Stimulated activated CD4-positive, alpha-beta T cell treated with anti-CD3 and anti-CD28 coated beads, Interleukin-2, amount 100 ng/mL, for 24 hours (primary cell): ENCODE measurements at places on chromosomes 7 and 10.

- DNase-seq: no peak
Measured at GRCh38 chr10:79933961-79934360, 14.9 kb downstream of the SFTPD start.

DNA sequence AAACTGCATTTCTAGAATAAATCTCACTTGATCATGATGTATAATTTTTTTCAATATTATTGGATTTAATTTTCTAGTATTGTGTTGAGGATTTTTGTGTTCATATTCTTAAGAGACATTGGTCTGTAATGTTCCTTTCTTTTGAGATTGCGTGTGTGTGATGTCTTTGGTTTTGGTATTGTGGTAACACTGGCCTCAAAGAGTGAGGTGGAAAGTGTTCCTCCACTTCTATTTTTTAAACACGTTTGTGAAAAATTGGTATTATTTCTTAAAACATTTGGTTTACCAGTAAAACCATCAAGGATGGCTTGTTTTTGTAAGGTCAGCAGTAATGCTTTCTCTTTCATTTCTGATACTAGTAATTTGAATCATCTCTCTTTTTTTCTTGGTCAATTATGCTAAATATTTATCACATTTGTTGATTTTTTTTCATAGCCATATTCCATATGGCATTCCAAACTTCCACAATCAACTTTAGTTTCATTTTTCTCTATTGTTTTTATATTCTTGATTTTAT is 290.2 kb upstream of the CDC14C start:
- DNase-seq: no peak

DNA sequence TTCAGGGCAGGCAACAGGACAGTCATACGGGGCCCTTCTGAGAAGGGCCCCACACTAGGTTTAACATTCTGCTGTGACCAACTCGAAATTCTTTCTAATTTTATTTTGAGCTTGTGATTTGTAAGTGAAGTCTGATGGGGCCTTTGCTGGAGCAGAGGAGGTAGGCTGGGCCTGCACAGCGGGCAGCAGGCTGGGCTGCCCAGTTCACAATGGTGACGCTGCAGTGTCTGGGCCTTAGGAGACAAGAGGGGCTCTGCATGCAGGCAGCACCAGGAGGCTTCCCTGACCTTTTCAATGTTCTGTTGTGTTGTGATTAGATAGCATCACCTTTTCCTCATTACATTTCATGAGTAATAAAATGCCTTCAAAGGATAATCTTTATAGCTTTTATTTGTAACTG is 175.1 kb downstream of the CXCL12 start:
- DNase-seq: no peak

GRCh38 chr7:81484261-81484660 is 285.6 kb downstream of the HGF start:
- DNase-seq: no peak

DNA sequence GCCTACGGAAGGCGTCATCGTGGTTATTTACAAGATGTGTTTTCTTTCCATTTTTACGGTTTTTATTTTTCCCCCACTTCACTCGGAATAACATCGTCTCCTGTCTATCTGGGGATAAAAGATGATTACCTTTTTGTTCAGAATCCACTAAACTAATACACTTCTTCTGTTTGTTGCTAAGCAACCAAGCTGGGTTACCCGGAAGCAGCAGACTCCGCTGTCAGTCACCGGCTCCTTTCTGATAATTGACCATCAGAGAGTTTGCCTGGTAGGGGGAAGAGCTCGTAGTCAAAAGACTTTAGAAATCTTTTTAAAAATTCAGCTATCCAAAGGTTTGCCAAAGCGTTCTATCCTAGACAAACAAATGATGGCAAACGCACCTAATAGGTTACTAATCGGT is 75.0 kb upstream of the SFMBT2 start:
- DNase-seq: no peak

DNA sequence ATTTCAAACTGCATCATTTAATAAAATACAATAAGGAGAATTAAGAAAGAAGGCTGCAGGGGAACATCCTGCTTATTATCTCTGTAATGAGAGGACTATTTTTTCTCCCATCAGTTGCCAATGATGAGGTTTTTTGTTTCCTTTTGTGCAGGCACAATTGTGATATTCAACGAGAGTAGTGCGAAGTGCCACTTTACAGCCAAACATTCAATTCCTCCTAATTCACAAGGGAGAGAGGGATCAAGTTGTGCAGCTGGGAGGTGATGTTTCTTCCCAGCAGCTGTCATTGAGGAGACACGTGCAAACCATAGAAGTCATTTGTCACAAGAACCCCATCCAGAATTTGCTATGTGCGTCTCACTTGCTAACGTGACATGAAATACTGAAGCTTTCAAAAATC is 81.6 kb upstream of the ICA1 start:
- DNase-seq: no peak

DNA sequence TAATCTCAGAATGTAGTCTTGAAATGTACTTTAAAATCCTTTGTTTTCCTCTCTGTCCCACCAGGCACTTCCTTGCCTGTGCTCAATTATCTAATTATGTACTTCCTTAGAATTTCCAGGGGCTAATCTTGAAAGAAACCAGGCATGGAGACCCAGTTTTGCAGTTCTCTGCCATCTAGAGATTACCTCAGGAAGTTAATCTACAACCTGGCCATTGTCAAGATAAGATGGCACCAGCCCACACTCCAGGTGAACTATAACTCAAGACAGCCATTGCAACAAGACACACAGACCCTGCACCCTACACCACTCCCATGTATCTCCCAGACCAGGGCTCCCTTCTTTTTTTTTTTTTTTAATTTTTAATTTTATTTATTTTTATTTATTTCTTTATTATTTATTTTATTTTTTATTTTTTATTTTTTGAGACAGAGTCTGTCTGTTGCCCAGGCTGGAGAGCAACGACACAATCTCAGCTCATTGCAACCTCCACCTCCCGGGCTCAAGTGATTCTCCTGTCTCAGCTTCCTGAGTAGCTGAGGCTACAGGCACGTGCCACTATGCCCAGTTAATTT is 85.9 kb upstream of the TRIM24 start:
- DNase-seq: no peak

DNA sequence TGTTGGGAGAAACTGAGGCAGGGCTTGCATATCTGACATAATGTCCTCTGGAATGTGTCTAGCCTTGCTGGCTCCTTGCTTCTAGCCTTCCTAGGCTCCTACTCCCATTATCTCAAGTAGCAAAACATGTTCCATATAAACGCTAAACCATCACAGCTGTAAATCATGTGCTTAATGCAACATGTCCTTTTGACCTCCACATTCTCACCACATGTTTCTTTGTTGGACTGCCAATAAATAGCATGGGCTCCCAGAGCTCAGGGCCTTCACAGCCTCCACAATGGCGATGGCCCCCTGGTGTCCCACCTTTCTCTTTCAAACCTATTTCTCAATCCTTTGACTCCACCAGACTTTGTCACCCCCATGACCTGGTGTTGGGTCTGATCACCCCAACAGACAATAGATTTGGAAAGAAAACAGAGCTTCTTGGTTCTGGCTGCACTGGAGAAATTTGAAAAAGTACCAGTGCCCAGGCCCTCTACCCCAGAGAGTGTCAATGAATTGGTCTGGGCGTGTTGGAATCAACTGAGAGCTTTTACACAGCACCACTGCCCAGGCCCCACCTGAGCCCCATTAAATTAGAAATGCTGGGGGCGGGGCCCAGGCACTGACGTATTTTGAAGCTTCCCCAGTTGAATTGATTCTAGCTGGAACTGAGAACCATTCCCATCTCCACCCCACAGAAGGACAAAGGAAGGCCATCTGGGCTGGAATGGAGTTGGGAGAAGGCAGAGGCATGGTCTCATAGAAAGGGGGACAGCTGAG is 41.3 kb upstream of the GGCT start:
- DNase-seq: no peak

GRCh38 chr7:137006293-137006692 is 137.8 kb downstream of the CHRM2 start:
- DNase-seq: no peak

DNA sequence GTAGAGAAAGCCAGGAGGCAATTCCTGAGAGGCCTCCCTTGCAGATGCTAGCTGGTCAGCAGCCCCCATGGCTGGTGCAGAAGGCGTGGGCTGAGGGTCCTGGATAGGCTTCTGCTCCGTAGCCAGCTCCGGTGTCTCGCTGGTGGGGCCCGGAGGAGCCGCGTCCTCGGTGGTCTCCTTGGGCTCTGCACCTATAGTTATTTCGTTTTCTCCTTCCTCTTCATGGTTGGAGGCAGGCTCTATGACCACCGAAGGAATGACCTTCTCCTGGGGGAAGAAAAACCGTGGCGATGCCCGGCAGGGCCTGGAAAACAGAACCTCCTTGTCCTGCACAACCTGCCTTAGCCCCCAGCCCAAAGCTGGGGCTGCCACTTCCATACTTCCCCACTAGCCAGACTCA is 118.3 kb upstream of the TARP start:
- no peak for DNase-seq

DNA sequence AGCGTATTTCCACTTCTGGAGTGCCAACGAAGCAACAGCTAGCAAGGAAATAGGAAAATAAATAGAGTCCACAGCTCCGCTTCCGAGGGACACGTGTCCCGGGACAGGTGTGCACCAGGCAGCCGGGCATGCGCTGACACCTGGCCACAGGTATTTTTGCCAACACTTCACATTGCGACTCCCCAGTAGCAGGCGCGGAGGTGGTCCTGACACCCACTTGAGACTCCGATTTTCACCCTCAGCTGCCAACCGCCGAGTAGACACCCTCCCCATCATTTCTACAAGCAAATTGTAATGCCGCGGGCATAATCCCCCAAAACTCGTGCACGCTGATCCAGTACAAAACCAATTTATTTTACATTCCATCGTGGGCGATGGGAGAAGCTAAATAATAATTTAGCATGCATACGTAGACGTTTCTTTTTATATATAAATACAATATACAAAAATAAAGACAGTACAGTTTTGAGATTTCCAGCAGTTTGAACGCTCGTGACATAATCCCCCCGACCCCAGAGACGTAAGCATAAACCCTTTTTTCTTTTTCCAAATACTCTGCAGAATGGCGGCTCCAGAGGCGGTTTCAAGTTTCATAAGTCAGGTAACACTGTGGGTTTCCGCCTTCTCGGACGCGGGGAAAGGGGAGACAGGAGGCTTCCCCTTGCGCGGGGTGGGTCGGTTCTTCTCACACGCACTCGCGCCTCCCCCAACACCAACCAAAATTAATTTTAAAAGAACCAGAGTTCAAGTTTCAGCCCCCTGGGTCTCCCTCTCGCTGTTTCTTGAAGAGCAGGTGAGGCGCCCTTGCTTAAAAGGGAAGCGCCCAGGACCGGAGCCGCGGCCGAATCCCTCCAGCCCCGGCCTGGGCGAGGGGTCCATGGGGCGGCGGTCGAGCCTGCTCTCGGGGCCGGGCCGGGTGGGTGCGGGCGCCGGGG is 5.7 kb downstream of the MNX1 start:
- no peak for DNase-seq

DNA sequence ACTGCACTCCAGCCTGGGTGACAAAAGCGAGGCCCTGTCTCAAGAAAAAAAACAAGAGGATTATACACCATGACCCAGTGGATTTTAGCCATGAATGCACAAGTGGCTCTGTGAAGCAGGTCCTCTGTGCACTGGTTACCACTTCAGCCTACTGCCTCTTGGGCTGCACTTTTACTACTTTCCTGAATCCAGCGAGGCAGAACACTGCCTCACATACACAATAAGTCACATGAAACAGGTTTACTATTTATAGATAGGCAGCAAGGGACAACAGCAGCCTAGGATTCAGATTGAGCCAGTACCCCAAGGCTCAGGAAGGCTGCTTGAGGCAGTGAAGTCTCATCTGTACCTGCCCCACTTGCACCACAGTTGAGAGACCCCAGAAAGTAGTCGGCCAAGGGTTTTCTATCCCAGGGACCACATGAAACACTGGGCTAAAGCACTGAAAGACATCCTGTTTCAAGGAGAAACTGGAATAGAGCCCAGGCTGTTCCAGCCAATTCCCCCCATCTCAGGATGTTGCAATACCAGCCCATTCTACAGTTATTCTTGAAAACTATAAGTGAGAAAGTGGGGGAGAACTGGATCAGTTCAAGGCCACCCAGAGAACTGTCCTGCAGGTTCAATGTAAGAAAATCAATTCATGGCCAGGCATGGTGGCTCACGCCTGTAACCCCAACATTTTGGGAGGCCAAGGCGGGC is 10.3 kb upstream of the OGDH start:
- no peak for DNase-seq

GRCh38 chr7:126305671-126306070 is 947.1 kb downstream of the GRM8 start:
- no peak for DNase-seq

DNA sequence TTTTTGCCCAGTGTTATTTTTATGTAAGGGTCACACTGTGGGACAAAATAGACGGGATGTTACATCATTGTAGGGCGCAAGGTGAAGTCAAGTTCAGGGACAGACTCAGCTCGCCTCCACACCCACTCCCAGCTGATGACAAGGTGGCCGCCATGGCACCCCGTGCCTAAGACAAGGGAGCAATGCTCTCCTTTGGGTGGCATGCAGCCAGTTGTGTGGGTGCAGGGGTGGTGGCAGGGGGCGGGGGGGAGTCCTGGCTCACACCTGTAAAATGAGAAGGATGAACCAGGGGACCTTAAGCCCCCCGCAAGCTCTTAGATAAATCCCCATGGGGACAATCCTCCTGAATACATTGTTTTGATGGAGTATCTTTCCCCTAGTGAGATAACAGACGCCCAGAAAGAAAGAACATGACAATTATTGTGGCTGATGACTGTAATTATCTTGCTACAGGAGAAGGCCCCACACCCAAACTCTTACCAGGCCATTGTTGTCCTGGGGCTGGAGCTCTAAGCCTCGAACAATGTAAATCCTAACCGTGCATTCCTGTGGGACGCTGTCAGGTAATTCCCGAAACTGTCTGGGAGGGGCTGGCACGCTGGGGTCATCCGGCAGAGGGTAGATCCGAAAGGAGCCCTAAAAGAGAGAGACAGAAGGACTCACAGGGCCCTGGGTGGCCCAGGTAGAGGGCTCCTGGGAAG is 148.7 kb downstream of the MYOF start:
- no peak for DNase-seq

GRCh38 chr10:6498771-6499170 is 81.3 kb downstream of the PRKCQ start:
- no peak for DNase-seq

DNA sequence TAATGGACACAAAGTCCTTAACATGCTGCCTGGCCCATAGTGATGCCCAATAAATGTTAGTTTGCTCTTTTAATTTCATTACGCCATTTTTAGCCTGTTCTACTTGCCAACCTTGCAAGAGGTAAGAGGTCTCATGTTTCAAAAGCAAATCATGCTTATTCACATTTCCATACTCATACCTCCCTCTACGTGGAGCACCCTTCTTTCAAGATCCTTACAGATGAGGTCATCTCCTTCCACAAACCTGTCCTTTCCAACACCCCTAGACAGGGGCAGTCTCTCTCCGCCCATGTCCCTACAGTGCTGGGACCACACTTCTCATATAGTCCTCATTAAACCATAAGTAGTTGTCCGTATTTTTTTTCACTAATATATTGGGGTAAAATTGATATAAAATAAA is 271.3 kb downstream of the FGFR2 start:
- DNase-seq: no peak

GRCh38 chr10:52488606-52489485 is 174.8 kb downstream of the DKK1 start:
- no peak for DNase-seq
